ENCODE measurements at places on chromosomes 11 and 22.

DNA sequence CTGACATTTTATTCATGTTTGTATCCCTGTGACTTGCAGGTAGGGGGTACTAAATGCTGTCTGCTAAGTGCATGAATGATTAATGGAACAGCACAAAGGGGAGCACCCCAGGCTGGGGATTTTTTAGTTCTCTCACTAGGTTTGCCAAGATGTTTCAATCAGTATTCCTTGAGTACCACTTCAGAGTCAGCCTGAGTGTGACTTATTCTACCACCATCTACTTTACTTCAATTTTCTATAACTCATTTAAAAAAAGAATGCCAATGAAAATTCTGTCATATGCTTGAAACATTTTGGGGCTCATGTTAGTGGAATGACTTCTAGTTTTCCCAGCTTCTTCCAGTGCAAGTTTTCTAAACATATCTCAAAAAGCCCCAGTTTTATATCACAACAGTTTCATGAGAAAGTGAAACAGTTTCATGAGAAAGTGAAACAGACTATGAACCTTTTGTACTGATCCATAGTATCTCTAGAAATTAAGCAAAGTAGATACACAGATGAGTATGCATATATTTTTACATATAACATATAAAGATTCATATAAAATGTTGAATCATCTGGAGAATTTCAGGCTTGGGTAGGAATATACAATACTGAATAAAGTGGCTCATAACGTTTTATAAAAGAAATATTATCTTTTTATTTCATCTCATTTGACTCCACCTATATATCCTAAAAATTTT, 252.4 kb downstream of the GRM5 start:
- DNase-seq: no peak

DNA sequence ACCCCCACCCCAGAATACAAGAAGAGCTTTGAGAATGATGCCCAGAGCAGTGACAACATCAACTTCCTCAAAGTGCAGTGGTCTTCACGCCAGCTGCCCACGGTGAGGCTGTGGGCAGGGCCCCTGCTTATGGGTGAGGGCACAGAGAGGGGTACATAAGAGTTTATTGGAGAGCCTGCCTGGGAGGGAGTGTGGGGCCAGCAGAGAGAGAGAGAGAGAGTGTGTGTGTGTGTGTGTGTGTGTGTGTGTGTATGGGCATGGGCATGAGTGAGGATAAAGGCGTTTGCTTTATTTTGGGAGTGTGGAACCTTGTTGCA, 9.5 kb downstream of the PHOX2A start:
- no peak for DNase-seq

DNA sequence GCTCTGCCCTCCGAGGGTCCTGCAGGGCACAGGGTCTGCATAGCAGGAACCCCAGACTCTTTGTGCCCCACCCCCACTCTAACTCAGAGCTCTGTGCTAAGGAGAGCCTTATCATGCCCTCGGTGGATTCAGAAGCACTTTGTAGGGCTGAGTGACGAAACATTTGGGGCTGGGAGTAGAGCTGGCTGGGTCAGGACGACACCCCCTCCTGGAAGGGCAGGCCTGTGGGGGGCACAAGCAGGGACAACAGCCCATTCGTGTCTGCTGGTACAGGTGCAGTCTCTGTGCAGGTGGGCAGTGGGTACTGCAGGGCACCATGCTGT, 8.9 kb downstream of the APOBEC3A start:
- DNase-seq: no peak

GRCh38 chr11:19398772-19399527, 158.2 kb upstream of the E2F8 start:
- DNase-seq: no peak

GRCh38 chr22:41779929-41780505, 20.5 kb upstream of the CCDC134 start:
- DNase-seq: no peak

DNA sequence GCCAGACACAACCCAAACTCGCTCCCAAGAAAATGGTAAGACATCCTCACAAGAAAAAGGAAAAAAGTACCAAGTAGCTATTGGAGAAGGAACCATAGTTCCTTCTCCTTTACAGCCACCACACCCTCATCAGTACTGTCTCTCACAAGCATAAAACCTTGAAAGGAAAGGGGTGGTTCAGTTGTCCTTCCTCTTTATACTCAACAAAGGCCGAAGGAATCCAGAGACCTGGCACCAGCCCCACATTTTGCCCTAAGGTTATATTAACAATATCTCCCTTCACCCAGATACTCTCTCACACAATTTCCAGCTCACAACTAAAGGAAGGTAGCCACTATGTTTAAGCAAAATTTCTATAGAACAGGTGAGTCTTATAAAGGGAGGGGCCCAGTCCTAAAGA, 8.5 kb downstream of the FHIP1B start:
- DNase-seq: no peak

- DNase-seq: no peak
Observed at GRCh38 chr11:12410006-12410728, 32.8 kb downstream of the PARVA start.

DNA sequence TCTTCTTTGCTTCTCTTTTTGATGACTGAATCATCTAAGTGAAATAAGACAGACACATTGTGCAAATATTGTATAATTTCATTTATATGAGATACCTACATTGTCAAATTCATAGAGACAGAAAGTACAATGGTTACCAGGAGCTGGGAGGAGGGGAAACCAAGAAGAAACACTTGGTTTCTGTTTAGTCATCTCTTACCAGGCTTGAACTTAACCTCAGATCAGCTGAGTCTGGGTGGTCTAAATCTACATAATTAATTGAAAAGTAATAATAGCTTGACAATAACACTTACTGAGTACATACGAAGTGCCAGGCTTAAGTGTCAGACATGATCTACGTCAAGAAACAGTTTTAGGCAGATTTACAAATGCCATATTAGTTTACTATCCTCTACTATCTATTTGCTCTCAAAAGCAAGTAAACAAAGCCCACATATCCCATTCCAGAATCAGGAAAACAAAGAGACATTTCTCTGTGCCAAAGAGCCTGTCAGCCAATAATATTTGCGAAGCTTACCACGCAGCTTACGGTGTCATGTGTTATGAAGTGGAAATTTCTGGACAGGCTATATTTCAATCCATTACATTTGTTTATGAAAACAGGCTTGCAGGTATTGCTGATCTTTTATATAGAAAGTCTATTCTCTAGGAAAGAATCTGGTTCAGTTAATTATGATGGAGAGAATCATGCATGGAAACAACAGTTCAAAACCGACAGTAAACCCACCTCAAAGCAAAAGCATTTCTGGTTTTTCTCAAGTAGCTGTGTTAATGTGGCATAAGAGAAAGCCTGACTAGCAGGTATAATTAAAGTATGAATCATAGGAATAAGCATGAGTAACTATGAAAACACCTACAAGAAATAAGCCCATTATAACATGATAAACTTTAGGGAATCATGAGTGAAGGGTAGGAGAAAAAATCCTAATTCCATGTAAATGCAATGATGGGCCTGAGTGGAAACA, 2.7 kb upstream of the ARHGAP42 start:
- no peak for DNase-seq

DNA sequence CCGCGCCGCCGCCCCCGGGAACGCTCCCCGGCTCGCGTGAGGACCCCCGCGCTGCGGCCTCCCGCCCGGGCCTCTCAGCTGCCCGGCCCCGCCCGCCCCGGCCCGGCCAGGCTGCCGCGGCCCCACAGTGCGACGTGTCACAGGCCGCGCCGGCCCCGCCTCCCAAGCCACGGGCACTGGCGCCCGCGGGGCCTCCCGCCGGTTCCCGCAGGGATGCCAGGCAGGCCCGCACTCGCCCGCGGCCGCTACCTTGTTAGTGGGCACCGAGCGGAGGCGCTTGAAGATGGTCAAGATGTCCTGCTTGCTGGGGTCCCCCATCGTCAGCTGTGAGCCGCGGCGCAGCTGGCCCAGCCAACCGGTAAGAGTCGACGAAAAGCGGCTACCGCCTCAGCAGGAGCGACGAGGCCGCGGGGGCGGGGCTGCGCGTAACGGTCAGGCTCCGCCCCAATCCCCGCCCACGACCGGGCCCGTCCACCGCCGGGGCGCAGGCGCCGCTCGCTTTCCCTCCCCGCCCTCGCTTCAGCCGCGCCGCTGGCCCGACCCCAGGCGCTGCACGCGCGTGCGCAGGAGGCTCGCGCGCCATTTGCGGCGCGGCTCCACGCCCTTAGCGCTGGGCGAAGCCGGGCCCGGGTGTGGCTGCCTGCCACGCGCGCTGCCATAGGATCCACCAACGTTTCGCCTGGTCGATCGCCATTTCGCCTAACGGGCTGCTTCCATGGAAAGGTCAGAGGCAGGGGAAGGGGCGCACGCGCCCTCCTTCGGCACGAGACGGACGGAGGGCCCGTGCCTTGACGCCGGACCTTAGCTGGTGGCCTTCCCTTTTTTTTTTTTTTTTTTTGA, at the start of gene ARFGAP3:
ARFGAP3 (minus strand) TSS at position 409 of the 840 bp plus-strand sequence; CDS start at position 318, 91 bp downstream.
- peak; percentile 69 for DNase-seq

Data from NCI-H774 (cell line).